ENCODE measurements at places on chromosomes 5 and 9.
A peak's percentile ranks its signal among the peaks of the same experiment; 100 is the strongest.

- DNase-seq = no peak
These were observed 38.4 kb downstream of the PPP1R2B start for GRCh38 chr5:156888520-156888919.

DNA sequence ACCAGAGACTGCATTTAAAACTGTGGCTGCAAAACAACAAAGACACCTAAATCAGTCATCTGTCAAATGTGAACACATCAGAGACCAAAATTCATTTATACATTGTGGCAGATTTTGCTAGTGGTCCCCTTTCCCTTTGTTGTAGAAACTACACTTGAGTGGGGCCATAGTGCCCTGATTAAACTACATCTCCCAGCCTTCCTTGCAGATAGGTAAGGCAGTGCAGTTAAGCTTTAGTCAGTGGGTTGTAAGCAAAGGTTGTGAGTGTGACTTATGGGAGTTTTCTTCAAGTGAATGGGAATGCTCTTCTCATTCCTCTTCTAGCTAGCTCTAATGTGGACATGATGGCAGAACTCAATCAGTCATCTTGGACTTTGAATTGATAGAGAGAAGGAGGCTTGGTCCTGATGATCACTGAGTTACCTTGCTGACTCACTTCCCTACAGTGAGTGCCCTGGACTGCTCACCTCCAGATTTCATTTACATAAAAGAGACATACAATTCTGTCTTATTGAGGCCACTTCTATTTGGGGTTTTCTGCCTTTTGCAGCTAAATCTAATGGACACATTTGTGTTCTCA is 35.2 kb upstream of the SPARC start:
- DNase-seq = no peak

DNA sequence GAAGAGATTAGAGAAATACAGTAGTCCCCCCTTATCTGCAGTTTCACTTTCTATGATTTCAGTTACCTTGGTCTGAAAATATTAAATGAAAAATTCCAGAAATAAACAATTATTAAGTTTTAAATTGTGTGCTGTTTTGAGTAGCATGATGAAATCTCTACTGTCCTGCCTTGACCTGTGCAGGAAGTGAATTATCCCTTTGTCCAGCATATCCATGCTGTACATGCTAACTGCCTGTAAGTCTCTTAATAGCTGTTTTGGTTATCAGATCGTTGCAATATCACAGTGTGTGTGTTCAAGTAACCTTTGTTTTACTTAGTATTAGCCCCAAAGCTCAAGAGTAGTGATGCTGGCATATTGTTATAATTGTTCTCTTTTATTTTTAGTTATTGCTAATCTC is 11.2 kb upstream of the JAK2 start:
- DNase-seq = no peak

GRCh38 chr5:14306329-14306815 is 163.2 kb downstream of the TRIO start:
- DNase-seq = no peak

DNA sequence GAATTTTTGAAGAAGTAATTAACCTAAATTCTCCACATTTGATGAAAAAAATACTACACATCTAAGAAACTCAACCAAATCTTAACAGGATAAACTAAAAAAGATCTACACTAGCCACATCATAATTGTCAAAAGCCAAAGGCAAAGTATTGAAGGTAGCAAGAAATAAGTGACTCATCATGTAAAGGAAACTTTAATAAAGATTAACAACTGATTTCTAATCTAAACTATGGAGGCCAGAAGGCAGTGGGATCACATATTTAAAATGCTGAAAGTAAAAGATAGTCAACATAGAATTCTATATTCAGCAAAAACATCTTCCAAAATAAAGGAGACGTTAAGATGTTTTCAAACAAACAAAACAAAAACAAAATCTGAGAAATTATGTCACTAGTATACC is 2002.9 kb downstream of the MAT2B start:
- peak; percentile 4 for DNase-seq

GRCh38 chr9:4400731-4401130 is 89.5 kb upstream of the SLC1A1 start:
- DNase-seq = no peak

DNA sequence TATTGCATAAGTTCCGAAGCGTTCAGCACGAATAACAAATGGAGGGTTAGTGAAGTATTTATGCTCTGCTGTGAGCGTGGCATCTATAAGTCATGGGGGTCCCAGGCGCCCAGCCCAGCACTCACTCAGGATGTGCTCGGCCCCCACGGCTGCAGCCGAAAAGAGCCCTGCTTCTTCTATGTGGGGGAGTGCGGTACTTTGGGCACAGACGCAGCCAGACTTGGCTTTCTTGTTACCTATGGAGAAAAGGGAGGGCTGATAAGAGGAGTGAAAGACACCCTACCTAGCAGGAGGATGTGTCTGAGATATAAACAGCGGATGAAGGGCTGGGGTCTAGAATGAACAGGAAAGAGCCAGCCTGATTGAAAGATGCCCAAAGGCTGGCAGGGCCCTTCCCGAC is 51.4 kb downstream of the MRPL36 start:
- DNase-seq = no peak

GRCh38 chr5:159021136-159021900 is 78.4 kb downstream of the EBF1 start:
- DNase-seq = no peak

DNA sequence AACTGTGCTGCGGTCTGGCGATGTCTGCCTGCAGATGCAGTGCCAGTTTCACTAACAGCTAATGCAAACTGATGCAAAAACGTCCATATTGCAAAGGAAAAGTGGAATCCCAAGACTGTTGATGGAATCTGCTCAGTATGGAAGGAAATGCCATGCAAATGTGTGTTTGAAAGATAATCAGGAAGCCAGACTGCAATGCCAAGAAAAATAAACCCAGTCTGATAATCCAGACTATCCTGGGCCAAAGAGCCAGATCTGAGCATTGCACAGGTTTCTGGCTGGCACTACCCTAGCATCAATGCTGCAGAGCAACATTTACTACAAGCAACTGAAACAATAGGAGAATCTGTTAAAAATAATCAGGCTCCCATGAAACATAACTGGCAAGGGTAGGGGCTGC is 130.3 kb downstream of the FSTL4 start:
- DNase-seq = no peak

- DNase-seq = no peak
These were observed 53.7 kb upstream of the EXOC3 start for GRCh38 chr5:389197-389821.

GRCh38 chr9:20722221-20722620 is 38.2 kb downstream of the FOCAD start:
- no peak for DNase-seq

Measured in hematopoietic multipotent progenitor cell treated with erythropoietin and hydrocortisone succinate and interleukin-3 and kit ligand, for 6 days (in vitro differentiated cells).